Stimulated activated CD8-positive, alpha-beta memory T cell treated with anti-CD3 and anti-CD28 coated beads, Interleukin-4, amount 100 ng/mL, for 24 hours (primary cell): ENCODE measurements at places on chromosomes 4 and X.
A peak's percentile ranks its signal among the peaks of the same experiment; 100 is the strongest.

DNA sequence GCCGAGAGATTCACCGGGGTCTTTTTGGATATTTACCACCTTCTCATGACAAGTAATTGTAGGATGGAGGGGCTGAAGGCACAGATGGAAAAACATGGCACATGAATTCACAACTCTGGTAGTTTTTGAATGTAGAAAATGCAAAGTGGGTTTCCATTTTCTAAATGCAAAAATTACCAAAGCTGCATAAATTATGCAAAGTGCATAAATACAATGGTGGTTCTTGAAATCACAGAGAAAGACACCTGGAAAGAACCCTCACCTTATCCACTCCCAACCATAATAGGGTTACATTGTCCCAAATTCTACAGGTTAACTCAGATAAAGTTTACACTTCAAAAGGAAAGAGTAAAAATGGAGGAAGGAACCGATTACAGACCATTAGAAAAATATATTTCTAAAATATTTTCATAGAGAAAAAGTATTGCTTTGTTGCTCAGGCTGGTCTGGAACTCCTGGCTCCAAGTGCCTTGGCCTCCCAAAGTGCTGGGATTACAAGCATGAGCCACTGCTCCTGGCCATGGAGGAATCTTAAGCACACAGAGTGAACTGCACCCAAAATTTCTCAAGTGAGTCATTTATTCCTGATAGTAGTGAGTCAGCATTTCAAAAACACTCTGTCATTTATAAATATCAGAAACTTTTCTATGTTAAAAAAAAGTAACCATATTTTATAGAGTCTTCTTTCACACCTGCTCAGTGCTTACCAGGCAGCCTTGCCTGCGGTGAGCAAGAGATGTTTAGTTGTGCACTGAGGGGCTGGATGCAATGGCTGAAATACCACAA, 101.4 kb downstream of the FIP1L1 start:
- DNase-seq = no peak

GRCh38 chr4:126123611-126124325, 809.0 kb downstream of the FAT4 start:
- DNase-seq = no peak

DNA sequence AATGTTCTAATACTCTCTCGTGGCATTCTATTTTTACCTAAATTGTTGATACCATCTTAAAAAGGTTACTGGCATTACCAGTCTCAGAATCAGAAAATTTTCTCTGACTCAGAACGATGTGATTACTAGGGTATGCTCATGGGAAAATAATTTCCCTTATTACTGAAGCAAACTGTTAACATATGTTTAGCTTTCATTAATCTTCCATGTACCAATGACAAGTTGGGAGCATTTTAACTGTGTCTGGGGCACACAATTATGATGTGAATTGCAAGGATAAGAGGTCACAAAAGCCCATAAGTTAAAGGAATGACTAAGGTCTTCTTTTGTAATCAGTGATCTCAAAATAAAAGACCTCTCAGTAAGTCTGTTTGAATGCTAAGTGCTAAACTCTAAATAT, 1254.6 kb downstream of the PCDH18 start:
- no peak for DNase-seq

DNA sequence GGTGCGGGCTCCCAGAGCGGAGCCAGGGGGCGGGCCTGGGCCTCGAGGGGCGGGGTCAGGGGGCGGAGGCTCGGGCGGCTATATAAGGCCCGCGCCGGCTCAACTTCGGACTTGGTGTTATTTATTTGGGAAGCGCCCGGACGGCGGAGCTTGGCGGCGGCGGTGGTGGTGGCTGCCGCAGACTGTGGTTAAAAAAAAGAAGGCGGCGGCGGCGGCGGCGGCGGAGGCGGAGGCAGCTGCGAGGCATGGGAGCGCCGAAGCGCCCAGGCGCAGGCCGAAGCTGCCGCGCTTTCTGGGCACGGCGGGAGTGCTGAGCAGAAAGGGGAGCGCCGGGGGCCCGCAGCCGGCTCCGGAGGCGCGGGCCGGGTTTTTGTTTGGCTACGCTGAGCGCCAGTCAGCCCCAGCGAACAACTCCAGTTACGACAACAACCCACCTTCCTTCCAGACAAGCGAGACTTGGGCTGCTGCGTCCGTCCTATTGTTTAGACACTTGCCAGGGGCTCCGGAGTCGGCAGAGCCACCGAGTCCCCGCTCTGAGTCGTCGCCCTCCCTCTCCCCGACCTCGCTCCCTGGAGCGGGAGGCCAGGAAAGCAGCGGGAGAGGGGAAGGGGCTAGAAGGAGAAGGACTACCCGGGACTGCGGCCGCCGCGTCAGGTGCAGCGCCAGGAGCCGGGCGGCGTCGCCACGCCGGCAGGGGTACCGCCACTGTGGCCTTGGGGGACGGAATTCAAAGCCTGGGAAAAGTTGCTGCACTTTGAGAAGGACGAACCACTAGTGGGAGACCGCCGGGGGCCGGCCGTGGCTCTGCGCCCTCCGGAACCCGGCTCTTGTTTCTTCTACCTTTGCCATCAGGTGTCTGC, at the start of gene SLIT2:
SLIT2 (plus strand) TSS at position 110 of the 860 bp plus-strand sequence. CDS start 1,911 bp downstream, outside the sequence.
- DNase-seq = peak; percentile 17

DNA sequence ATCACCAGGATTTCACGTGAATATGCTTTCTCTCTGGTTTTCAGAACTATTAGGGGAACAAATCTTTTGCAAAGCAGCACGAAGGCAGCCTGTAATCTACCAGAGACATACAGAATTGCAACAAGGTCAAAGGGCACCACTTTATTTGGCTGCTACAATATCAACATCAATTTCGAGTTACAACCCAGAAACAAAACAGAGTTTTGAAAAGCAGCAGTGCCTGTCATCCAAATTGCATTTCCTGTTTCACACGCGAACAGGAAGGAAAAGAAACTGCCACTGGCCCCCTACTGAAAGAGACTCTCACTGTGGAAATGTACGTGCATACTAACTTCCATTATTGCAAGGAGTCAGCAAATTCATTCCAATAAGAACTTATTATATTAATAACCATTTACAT, 17.1 kb upstream of the C1QTNF7 start:
- no peak for DNase-seq

DNA sequence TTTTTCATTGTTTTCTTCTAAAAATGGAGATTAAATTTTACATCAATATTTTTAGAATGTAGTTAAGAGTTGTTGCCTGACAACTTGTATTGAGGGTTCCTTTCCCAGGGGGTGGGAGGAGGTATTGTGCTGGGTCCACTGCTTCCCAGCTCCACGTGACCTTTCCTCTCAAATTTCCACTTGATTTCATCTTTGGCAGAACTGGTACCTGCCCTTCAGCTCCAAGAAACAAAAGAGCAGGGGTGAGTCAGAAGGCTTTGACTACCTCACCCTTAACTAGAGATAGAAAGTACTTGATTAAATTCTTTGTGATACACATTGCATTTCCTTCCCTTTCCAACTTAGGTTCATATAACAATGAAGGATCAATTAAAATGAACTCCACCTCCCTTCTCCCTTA, 19.7 kb downstream of the TRIM2 start:
- no peak for DNase-seq
